Activated T-cell treated with anti-CD3 and anti-CD28 coated beads, Interleukin-2, amount 50 U/mL, for 72 hours (primary cell): ENCODE measurements at places on chromosomes 6 and 20.

DNA sequence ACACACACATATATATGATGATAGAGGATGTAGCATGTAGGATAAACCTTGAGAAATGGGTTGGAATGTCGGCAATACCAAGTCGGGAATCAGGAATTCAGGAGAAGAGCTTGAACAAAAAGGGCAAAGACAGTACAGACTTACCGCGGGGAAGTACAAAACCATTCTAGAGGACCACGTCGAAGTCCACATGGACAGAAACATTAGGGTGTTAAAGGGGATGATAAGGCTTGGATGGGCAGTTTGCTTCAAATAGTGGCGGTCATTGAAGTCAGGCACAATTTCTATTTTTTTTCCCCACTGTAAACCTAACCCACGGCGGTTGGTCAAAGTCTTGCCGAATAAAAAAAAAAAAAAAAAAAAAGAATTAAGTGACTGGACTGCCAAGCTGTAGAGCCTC is 766 bp upstream of the NUS1 start:
- DNase-seq, result no peak

DNA sequence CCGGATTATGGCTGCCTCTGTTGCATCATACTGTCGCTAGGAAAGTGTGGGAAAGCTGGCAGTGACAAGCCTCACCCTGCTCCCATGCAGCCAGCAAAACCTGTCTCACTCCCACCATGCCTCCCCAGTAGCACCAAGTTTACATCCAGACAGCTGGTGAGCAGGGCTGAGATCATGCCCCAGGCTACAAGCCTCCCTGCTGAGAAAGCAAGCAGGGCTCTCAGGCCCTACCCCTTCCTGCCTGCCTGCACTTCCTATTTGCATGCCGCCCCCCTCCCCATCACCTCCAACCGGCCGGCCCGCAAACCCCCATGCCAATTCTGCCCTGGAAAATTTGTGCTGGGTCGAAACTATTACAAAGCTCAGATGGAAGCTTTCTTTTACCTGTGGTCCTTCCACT is 408.2 kb upstream of the FKBP1C start:
- DNase-seq, result no peak

GRCh38 chr20:13302647-13303450 is 81.8 kb downstream of the ISM1 start:
- DNase-seq, result peak; percentile 47

GRCh38 chr20:35145141-35145564 is 2.0 kb downstream of the EDEM2 start:
- peak; percentile 8 for DNase-seq

- no peak for DNase-seq
These were observed 637 bp downstream of the TFB1M start for GRCh38 chr6:155313602-155314091.

GRCh38 chr6:75466636-75467035 is 27.0 kb downstream of the FILIP1 start:
- DNase-seq, result no peak
